IPS DF 6.9 (cell line): ENCODE measurements at places on chromosomes 11 and 22.

DNA sequence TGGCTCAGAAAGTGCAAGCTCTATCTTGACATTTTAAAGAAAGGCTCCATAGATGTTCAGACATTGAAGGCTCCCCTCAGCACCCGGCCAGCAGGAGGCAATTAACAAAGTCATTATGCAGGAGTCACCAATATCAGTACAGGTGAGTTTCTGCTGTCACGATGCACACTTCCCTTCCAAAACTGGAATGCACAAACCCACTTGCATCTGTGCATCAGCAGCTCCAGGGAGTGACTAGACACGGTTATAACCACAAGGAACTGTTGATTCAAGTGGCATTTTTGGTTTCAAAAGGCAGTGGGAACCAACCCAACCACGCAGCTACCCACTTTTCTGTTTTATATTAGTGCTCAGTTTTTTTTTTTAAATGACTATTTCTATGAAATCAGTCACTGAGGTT is 293.9 kb upstream of the NARS2 start:
- H3K27ac ChIP-seq: no peak overlapping the region
- no peaks in the 10 kb centered on the region for H3K27me3 ChIP-seq
- no peaks in the 10 kb centered on the region for H3K36me3 ChIP-seq
- no peaks in the 10 kb centered on the region; the same call in none of the 2 replicates for H3K4me1 ChIP-seq
- no peak for DNase-seq
- no peak overlapping the region for H3K4me3 ChIP-seq

GRCh38 chr22:19412478-19412877 is 19.1 kb downstream of the HIRA start:
- DNase-seq: no peak
- H3K4me1 ChIP-seq: no peaks in the 10 kb centered on the region
- no peak overlapping the region for H3K27ac ChIP-seq
- H3K4me3 ChIP-seq: no peak overlapping the region
- no peaks in the 10 kb centered on the region for H3K27me3 ChIP-seq

DNA sequence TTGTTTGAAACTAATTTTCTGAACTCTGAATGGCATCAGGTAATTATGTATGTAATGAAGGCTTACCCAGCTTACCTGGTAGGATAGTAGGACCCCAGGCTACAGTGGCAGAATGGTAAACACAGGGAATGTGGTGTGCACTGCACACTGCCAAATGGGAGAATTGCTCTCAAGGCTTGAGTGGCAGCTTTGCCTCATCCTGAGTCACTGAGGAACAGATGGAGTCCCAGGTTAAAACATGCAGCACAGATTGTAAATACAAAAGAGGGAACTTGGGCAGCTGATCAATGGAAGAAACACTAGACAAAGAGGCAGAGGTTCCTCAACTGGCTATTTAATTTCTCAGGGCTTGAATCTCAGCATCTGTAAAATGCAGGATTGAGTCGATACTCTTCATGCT is 24.4 kb downstream of the GPR83 start:
- H3K4me1 ChIP-seq: no peaks in the 10 kb centered on the region
- H3K36me3 ChIP-seq: no peaks in the 10 kb centered on the region
- DNase-seq: no peak
- H3K27ac ChIP-seq: no peak overlapping the region
- H3K27me3 ChIP-seq: no peaks in the 10 kb centered on the region

- H3K4me3 ChIP-seq: no peak overlapping the region
- H3K27me3 ChIP-seq: no peaks in the 10 kb centered on the region
- H3K27ac ChIP-seq: no peak overlapping the region
- DNase-seq: no peak
- H3K36me3 ChIP-seq: no peaks in the 10 kb centered on the region
These were observed 151.8 kb downstream of the MPPED1 start for GRCh38 chr22:43563571-43563970.

DNA sequence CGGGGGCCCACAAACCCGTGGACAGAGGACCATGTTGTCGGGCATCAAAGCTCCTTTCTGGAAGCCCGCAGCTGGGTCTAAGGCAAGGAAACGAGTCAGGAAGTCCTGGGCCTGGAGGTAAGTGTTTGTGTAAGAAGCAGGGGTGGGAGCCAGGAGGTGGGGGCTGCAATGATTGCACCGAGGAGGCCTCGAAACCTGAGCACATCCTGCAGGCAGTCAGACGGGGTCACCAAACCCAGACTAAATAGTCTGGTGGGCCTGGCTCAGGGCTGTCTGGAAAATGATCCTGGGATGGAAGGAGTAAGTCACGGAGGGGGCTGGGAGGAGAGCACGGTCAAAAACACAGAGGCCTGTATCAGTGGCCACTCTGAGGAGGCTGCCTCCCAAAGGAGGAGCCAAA is 539.2 kb downstream of the MN1 start:
- no peak for DNase-seq
- H3K27ac ChIP-seq: no peak overlapping the region
- no peaks in the 10 kb centered on the region for H3K36me3 ChIP-seq
- no peaks in the 10 kb centered on the region for H3K4me1 ChIP-seq
- no peaks in the 10 kb centered on the region for H3K27me3 ChIP-seq

DNA sequence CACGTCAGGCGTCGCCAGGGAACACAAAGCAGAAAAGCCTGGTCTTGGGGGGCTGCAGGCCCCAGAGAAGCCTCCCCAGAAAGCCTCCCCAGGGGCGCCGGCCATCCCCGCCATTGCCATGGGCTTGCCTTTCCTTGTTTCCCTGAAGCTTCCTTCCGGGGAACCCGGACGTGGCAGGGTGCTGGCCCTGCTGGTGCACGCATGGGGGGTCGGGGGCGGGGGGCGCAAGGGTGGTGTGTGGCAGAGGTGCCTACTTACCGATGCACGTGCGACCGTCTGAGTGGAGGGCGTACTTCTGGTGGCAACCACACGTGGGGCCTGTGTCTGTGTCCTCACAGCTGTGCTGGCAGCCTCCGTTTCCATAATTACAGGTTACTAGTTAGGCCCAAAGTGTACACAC is 71.0 kb upstream of the TTLL12 start:
- H3K27me3 ChIP-seq: no peaks in the 10 kb centered on the region
- H3K36me3 ChIP-seq: no peaks in the 10 kb centered on the region
- no peaks in the 10 kb centered on the region for H3K4me1 ChIP-seq
- H3K4me3 ChIP-seq: no peak overlapping the region
- H3K27ac ChIP-seq: no peak overlapping the region

- H3K27ac ChIP-seq: no peak overlapping the region
- H3K27me3 ChIP-seq: no peaks in the 10 kb centered on the region
- DNase-seq: no peak
- H3K36me3 ChIP-seq: no peaks in the 10 kb centered on the region
These were observed 5.3 kb downstream of the NHERF4 start for GRCh38 chr11:119190531-119190930.

DNA sequence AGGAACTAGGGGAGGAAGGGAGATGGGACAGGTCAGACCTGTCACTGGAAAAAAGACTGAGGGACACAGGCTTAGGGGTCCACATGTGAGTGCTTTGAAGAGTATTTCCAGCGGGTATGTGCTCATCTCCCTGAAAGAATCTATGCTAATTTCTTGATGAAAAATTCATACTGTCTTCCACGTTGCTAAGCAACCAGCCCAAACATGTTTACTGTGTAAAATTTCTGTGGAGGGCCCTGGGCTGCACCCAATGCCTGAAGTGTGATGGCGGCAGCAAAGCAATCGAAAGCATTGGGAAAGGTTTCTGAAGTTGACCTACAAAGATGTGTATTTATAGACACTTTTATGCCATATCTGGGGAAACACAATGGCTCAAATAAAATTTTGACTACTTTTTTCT is 7.4 kb downstream of the SYT13 start:
- H3K27ac ChIP-seq: no peak overlapping the region
- no peaks in the 10 kb centered on the region for H3K36me3 ChIP-seq
- no peak overlapping the region for H3K4me3 ChIP-seq

DNA sequence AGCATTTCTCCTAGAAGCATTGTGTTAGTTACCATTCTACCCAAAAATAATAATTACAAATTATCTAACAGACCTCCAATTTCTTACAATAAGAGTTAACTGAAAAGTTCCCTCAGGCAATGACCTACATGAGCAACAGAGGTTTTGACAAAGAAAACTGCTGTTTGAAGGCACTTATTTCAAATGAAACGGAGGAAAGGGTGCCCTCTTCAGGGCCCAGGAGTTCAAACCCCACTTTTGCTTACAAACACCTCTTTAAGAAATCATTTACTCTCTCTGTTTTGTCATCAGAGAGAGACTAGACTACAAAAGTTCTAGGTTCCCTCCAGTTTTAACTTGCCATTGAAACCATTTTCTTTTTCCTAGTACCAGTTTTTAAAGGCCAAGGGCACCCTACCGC is 56.7 kb downstream of the AMBRA1 start:
- DNase-seq: no peak
- H3K36me3 ChIP-seq: peaks cover 2% of the 10 kb centered on the region
- H3K4me1 ChIP-seq: no peaks in the 10 kb centered on the region; the same call in 1 of the 2 replicates
- H3K27ac ChIP-seq: no peak overlapping the region
- H3K27me3 ChIP-seq: no peaks in the 10 kb centered on the region

DNA sequence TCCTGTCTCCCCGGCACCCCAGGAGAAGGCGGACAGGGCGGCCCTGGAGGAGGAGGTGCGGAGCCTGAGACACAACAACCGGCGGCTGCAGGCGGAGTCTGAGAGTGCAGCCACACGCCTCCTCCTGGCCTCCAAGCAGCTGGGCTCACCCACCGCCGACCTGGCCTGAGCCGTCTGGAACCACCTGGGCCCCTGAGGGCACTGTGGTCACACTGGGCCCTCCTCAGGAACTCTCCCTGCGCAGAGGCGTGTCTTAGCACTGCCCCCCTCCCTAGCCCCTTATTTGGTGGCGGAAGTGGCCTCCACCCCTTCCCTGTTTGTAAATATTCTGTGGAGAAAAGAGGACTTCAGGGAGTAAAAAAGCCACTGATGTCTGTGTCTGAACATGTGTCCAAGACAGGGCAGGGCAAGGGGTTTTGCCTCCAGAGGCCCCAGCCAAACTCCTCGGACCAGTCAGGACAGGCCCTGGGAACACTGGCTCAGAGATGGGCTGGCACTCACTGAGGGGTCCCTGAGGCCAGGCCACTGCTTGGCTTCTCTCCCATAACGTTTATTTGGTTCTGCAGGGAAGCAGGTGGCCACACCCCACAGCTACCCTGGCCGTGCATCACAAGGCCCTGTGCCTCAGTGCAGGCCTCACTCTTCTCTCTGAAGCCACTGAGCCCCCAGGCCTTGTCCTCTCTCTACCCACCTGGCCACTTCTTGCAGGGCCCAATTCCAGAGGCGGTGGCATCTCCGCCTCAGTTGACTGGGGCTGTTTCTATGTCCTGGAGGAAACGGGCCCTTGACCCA is 12.0 kb downstream of the RELA start:
- no peaks in the 10 kb centered on the region for H3K27me3 ChIP-seq
- DNase-seq: no peak
- no peak overlapping the region for H3K4me3 ChIP-seq
- H3K27ac ChIP-seq: no peak overlapping the region
- peaks cover 5% of the 10 kb centered on the region; the same call in 1 of the 2 replicates for H3K4me1 ChIP-seq

GRCh38 chr11:62958547-62959421 is 26.0 kb downstream of the SLC22A6 start:
- no peak overlapping the region for H3K27ac ChIP-seq
- H3K36me3 ChIP-seq: no peaks in the 10 kb centered on the region
- H3K27me3 ChIP-seq: no peaks in the 10 kb centered on the region
- no peak for DNase-seq
- no peaks in the 10 kb centered on the region for H3K4me1 ChIP-seq
- no peak overlapping the region for H3K4me3 ChIP-seq

- H3K27me3 ChIP-seq: no peaks in the 10 kb centered on the region; the same call in 1 of the 2 replicates
- H3K4me1 ChIP-seq: peaks cover 2% of the 10 kb centered on the region; the same call in 1 of the 2 replicates
- DNase-seq: peak; percentile 70
- H3K36me3 ChIP-seq: no peaks in the 10 kb centered on the region
- H3K27ac ChIP-seq: no peak overlapping the region
These were observed 15.7 kb downstream of the CRTAM start for GRCh38 chr11:122853971-122854446.

- no peak for DNase-seq
- H3K4me3 ChIP-seq: peak overlapping the region; percentile 67; the same call in 1 of the 2 replicates
- H3K4me1 ChIP-seq: peaks cover 2% of the 10 kb centered on the region
- no peaks in the 10 kb centered on the region for H3K27me3 ChIP-seq
- no peak overlapping the region for H3K27ac ChIP-seq
These were observed 737 bp downstream of the RBM4 start for GRCh38 chr11:66639066-66639813.

DNA sequence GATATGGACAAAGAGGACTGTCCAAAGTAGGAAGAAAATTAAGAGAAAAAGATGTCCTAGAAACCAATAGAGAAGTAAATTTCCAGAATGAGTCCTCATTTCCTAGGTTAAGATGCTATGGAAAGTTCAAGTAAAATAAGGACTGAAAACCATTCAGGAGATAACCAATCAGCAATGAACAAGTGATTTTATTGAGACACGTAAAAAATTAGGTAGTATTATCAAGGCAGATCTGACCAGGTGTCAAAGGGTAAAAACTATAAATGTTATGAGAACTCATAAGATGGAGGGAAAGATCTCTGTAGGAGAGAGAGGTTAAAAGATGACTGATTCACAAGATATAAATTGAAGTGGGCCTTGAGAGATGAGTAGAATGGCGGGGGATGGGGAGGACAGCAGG is 50.2 kb downstream of the SPATA19 start:
- no peak for DNase-seq
- H3K4me3 ChIP-seq: no peak overlapping the region
- H3K36me3 ChIP-seq: no peaks in the 10 kb centered on the region
- no peaks in the 10 kb centered on the region for H3K4me1 ChIP-seq
- no peaks in the 10 kb centered on the region for H3K27me3 ChIP-seq

GRCh38 chr11:64245401-64245796 is 1.3 kb downstream of the PPP1R14B start:
- no peaks in the 10 kb centered on the region for H3K27me3 ChIP-seq
- DNase-seq: no peak
- peaks cover 11% of the 10 kb centered on the region; the same call in 1 of the 2 replicates for H3K36me3 ChIP-seq
- no peak overlapping the region for H3K27ac ChIP-seq
- peaks cover 18% of the 10 kb centered on the region for H3K4me1 ChIP-seq

GRCh38 chr22:19178657-19179496 is at the start of gene SLC25A1:
Gene SLC25A1, minus strand, starts transcription at chr22:19178736. Its CDS starts 63 bp downstream, at chr22:19178673.
- H3K4me3 ChIP-seq: peak within 1 kb of the TSS; percentile 69
- peaks cover 9% of the 10 kb centered on the region for H3K4me1 ChIP-seq
- no peak within 1 kb of the TSS for H3K27ac ChIP-seq
- peak; percentile 58 for DNase-seq
- no peaks in the 10 kb centered on the region for H3K27me3 ChIP-seq
- H3K36me3 ChIP-seq: peaks cover 11% of the 10 kb centered on the region

GRCh38 chr11:1162491-1163311 is 4.9 kb downstream of the MUC5AC start:
- H3K36me3 ChIP-seq: no peaks in the 10 kb centered on the region
- H3K27ac ChIP-seq: no peak overlapping the region
- H3K27me3 ChIP-seq: no peaks in the 10 kb centered on the region
- DNase-seq: no peak
- no peaks in the 10 kb centered on the region for H3K4me1 ChIP-seq

DNA sequence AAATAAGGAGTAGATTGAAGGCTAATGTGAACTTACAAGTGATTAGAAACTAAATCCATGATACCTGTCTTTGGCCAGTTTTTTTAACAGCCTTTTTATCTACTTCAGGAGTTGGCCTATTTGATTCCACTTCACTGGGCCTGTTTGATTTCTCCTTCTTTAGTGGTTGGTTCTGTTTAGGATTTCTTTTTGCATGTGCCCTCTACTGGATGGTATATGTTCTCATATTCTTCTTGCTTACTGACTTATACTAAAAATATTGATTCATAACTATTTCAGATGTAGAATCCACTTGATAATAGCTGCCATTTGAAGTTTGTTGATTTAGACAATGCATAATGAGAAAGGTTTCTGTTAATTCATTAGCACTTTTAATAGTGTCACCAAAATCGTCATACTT is 53.9 kb downstream of the USP47 start:
- no peaks in the 10 kb centered on the region for H3K27me3 ChIP-seq
- no peaks in the 10 kb centered on the region for H3K36me3 ChIP-seq
- H3K27ac ChIP-seq: no peak overlapping the region
- DNase-seq: no peak
- H3K4me3 ChIP-seq: no peak overlapping the region

- no peak overlapping the region for H3K4me3 ChIP-seq
- DNase-seq: no peak
- no peaks in the 10 kb centered on the region for H3K27me3 ChIP-seq
- H3K36me3 ChIP-seq: peaks cover 5% of the 10 kb centered on the region; the same call in 1 of the 2 replicates
- no peak overlapping the region for H3K27ac ChIP-seq
These were observed 52.3 kb downstream of the ST3GAL4 start for GRCh38 chr11:126407682-126408288.
